ENCODE measurements at places on chromosomes 2 and 18. TPM values are rescaled to one million over a fixed set of nuclear protein-coding genes. Genes with fewer than 3 reads are reported as not detected.

DNA sequence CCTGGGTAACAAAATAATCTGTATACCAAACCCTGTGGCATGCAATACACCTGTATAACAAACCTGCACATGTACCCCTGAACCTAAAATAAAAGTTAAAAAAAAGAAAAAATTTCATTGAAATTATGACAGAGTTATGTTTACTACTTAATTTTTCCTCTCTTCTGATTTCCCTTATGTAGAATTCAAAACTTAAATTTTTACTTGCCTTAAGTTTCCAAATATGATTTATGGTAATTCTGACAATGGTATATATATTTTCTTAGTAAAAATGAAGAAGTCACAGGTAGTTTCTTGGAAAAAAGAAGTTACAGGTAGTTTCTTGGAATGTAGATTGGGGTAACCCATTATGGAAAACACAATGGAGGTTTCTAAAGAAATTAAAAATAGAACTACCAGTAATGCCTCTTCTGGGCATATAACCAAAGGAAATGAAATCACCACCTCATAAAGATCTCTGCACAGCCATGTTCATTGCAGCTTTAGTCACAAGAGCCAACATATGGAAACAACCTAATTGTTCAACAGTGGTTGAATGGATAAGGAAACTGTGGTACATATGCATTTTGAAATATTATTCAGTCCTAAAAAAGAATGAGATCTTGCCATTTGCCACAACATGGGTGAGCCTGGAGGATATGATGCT, 164.9 kb downstream of the BABAM2 start:
- no peak for DNase-seq

DNA sequence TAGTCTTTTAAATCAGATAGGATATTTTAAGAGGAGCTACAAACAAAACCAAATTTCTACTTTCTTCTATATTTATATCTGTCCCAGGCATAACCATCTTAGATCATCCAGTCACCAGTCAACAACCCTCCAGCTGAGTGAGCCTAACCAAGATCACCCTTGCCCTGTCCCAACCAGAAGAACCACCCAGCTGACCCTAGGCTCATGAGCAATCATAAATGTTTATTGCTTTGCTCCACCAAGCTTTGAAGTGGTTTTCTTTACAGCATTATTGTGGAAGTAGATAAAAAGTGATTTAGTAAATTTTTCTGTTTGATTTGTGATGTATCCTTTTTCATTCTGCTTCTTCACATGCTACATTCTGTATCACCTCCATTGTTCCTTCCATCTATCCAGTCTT, 167.2 kb upstream of the PIEZO2 start:
- no peak for DNase-seq

DNA sequence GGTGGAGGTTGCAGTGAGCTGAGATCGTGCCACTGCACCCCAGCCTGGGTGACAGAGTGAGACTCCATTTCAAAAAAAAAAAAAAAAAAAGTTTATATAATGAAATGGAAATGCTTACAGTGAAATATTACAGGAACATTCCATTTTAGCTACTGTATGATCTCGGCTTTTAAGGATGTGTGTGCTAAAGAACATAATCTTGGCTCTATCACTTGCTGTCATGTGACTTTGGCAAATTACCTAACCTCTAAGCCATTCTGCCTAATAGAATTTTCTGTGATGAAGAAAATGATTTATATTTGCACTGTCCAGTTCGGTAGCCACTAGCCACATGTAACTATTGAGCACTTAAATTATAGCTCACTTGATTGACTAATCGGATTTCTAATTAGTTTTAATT, 36.3 kb downstream of the SMAD4 start:
- no peak for DNase-seq

DNA sequence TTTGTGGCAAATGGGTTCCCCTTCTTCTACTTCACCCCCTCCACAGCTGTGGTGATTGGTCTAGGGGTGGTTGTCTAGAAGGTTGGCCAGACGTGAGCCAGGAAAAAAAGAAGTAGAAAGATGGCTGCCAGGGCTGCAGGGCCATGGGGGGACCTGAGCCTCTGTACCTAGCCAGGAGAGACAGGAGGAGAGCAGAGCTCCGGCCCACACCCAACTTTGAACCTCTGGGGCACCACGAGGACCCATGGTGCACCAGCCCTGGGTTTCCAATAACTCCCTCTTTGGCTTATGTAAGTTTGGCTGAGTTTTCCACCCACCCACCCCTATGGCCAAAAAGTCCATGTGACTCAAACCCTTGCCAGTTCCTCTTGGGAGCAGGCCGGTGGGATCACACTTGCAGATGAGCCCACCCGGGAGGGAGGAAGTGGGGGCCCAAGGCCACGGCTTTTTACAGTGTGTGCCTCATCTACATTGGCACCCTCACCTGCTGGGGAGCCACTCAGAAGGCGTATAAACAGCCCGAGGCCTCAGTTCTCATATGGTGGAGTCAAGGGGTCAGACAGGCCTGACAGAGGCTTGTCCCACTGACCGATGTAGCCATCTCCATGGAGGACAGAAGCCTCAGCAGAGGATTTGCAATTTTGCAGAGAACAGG, 293.1 kb upstream of the HDAC4 start:
- DNase-seq: no peak

KLHL41 gene
- total RNA-seq: 2.6 TPM

HJURP gene
- 8.0 TPM for total RNA-seq

CELF4 gene
- total RNA-seq: 62.9 TPM
